Activated naive CD8-positive, alpha-beta T cell treated with anti-CD3 and anti-CD28 coated beads, Interleukin-2, amount 10 ng/mL, durations not matched to agents 7 days and 5 days (primary cell): ENCODE measurements at places on chromosomes 3 and 15. TPM values are rescaled to one million over a fixed set of nuclear protein-coding genes. Genes with fewer than 3 reads are reported as not detected.

- DNase-seq = no peak
These were observed 19.3 kb downstream of the GRK7 start for GRCh38 chr3:141782386-141782932.

WNT5A gene
- not detected for total RNA-seq

GRCh38 chr3:65605876-65606432 lies 432.8 kb downstream of the MAGI1 start:
- DNase-seq = no peak

- DNase-seq = no peak
These were observed 19.1 kb downstream of the KBTBD8 start for GRCh38 chr3:67017211-67017610.

- no peak for DNase-seq
These were observed 38.4 kb downstream of the KCNAB1 start for GRCh38 chr3:156158656-156159295.

OIP5 gene
- 17.1 TPM for total RNA-seq

- peak; percentile 67 for DNase-seq
These were observed 5.1 kb upstream of the IQSEC1 start for GRCh38 chr3:13078163-13078905.

DNA sequence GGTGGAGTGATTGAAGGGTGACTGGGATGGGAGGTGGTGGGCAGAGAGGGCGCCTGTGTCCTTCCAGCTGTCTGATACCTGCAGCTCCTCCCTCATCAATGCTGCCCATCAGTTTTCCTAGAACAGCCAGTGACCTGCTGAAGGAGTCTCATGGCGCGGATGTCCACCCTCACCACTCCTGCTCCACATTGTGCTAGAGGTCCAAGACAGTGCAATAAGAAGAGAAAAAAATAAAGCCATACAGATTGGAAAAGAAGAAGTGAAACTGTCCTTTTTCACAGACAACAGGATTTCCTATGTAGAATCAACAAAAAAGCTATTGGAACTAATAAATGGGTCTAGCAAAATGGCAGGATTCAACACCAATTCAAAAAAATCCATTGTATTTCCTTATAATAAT lies 7.4 kb downstream of the ZDHHC19 start:
- DNase-seq = no peak

- DNase-seq = no peak
These were observed 78.7 kb upstream of the PROK2 start for GRCh38 chr3:71863563-71864190.

DNA sequence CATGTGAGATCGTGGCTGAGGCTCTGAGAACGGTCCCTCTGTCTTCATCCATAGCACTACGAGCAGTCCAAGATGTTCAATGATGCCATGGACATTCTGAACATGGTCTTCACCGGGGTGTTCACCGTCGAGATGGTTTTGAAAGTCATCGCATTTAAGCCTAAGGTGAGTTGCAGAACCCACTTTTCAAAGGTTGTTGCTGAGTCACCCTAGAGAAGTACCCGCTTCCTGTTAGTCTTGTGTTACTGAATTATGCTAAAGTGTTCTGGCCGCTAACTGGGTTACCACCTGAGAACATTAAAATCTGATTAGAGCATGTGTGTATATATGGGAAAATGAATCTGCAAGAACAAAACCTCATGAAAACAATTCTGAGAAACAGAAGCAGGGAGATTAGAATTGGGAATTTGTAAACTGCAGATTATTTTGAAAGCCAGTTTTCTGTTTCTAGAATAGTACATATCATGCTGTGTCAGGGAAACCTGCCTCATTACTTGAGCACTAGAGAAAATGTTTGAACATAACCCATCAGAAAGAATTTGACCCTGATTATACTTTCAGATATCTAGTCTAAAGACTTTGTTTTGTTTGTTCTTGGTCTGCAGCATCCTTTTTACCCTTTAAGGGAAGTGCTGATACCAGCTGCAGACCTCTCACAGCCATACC lies 92.6 kb downstream of the CHDH start:
- DNase-seq = peak; percentile 31

- DNase-seq = no peak
These were observed 265.1 kb downstream of the CTNNB1 start for GRCh38 chr3:41464401-41464800.

GRCh38 chr3:46496746-46497555 lies 825 bp upstream of the RTP3 start:
- peak; percentile 51 for DNase-seq

EPHA6 gene
- total RNA-seq = not detected

DNA sequence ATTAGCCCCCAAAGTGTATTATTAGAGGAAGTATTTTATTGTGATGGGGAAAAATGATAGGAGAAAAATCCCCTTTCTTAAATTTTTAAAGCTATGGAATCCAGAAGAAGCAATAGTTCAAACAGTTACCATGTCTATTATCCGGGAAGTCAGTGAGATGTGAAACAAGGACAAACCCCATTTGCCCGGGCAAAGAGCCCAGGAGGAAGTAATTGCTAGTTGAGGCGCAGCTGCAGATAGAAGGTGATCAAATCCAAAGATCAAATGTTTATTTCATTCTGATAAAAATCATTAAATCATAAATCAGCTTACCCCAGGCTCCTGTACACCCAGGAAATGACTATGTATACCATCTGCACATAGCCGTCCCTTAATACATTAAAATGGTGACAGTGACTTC lies 204.0 kb upstream of the CRBN start:
- DNase-seq = no peak

EXD1 gene
- total RNA-seq = not detected

DNA sequence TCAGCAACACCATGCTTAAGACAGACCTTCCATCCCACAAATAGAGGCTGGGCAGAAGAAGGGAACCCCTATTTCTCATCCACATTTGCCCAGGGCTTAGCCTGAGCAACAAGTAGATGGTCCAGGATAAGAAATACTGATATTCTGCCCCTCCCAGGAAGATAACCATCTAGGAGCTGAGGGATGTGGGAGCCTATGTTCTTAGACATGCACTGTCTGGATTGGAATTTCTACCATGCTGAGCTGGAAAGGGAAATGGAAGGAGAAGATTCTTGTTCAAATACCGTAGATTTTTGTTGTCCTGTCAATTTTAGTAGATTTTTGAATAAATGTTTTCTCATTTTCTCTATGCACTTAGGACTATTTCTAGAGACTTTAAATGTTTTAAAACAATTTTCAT lies 450.7 kb upstream of the SEMA6D start:
- no peak for DNase-seq

VPS33B gene
- total RNA-seq = 26.2 TPM

DNA sequence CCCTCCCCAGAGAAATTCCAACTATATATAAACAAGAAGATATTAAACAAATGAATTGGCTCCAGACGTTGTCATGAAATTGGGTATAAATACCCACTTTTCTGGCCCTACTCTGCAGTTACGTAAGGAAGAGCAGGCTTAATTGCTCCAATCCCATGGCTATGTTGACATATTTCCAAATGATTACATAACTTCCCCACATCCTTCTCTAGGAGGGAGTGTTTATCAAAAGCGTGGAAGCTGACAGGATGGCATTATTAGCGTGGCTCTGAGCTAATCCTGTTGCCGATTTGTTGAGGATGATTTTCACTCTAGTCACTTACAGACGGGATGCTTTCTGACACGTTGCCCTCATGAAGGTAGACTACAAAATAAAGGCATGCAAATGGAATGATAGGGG lies 347.5 kb upstream of the TMCO5A start:
- no peak for DNase-seq

GRCh38 chr3:2770451-2770850 lies 339.7 kb downstream of the IL5RA start:
- no peak for DNase-seq

CD200 gene
- 1.7 TPM for total RNA-seq

DNA sequence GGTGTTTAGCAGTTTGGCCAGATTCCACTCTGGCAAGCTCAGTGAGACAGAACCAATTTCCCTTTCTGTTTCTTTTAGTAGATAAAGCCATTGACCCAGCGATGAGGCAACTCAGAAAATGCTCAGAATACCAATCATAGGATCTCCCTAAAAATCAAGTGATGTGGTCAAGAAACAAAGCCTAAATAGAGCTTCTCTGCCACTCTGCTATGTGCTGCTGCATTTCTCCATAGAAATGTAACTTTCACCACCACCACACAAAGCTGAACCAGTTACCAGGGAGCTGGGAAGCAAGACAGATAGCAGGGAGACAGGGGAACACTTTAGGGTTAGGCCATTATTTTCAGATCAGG lies 109.8 kb downstream of the RPL22L1 start:
- no peak for DNase-seq
